ENCODE measurements at places on chromosomes 12 and 14. TPM values are rescaled to one million over a fixed set of nuclear protein-coding genes. Genes with fewer than 3 reads are reported as not detected.
A peak's percentile ranks its signal among the peaks of the same experiment; 100 is the strongest.

DNA sequence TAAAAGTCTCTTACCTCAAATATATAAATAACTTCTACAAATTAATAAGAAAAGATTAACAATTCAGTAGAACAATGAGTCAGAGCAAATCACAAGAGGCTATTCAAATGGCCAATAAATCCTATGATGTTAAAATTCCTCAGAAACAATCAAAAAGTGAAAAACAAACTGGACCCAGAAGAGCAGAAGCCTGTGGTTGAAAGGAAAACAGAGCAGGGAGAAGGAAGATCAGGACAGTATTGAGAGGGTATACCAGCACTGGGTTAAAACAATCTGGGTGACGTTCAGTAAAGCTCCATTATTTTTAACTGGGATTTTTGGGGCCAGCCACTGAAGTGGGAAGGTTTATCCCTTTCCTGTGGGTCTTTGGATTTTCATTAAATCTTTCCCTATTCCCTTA is 39.7 kb upstream of the PCED1B start:
- DNase-seq = no peak

DNA sequence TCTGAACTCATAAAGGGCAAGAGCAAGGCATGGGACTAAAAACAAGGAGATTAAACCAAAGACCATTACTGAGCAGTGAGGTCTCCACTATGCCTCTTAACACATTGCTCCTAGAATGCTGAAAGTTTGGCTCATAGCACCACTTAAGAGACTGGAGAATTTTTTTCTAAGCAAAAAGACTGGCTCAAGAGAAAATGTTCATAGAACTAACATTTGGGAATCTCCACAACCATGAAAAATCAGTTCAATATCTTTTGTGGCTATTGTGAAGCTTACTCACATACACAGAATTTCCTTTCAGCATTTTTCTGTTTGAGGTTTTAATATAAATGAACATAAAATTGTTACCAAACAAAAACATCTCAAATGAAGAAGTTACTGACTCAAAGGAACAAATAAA is 255.8 kb downstream of the CCDC91 start:
- DNase-seq = no peak

LALBA gene
- polyA plus RNA-seq = not detected

KCNJ8 gene
- polyA plus RNA-seq = not detected

- no peak for DNase-seq
Measured at GRCh38 chr12:46386877-46387629, 14.5 kb upstream of the SLC38A2 start.

SCARB1 gene
- 122 TPM for polyA plus RNA-seq

GRCh38 chr14:37056473-37056872 is 115.9 kb downstream of the SLC25A21 start:
- peak; percentile 21 for DNase-seq

ZNF641 gene
- polyA plus RNA-seq = 4.8 TPM

DNA sequence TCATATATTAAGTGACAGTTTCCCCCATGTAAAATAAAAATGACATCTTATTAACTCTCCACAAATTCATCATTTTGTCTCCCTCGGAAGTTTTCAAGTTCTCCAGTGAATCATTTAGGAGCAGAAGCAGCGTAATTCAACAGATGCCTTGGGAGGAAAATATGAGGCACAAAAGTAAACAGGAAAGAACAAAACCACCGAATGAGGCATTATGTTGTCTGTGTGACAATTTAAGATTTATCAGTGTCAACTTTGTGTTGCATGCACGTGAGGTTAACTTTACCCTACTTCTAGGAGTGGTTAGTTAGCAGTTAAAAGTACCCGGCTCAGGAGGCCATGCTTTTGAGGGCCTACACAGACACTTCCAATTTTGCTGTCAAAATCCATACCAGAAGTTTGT is 258.6 kb downstream of the IPO8 start:
- DNase-seq = no peak

SLCO1B1 gene
- polyA plus RNA-seq = not detected

DNA sequence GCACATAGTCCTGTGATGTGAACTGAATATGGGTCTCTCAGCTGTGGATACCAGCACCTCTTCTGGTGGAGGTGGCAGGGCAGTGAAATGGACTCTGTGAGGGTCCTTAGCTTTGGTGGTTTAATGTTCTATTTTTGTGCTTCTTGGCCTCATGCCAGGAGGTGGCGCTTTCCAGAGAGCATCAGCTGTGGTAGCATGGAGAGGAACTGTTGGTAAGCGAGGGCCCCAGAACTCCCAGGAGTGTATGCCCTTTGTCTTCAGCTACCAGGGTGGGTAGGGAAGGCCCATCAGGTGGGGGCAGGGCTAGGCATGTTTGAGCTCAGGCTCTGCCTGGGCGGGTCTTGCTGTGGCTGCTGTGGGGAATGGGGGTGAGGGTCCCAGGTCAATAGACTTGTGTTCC is 241.7 kb downstream of the AEBP2 start:
- no peak for DNase-seq

- no peak for DNase-seq
Measured at GRCh38 chr14:22178333-22178839, 410.6 kb downstream of the DAD1 start.

- no peak for DNase-seq
Measured at GRCh38 chr14:59829469-59830337, 40.9 kb downstream of the RTN1 start.

GRCh38 chr12:7017870-7018349 is 366 bp downstream of the LPCAT3 start:
- no peak for DNase-seq

RPL10L gene
- polyA plus RNA-seq = not detected

DNA sequence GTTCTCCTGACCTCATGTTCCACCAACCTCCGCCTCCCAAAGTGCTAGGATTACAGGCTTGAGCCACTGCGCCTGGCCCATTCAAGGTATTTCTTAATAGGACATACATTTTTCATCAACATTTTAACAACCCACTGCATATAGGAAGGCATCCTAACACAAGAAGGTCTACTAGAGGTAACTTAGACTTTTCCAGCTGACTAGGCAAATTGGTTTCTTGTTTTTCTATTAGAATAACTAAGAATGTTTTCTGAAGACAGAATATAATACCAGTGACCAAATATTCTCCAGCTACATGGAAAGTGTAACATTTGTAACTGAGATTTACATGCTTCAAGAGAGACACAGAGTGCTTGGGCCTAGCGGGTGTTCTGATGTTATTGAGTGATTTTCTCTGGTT is 14.2 kb upstream of the PRB4 start:
- no peak for DNase-seq

- DNase-seq = peak; percentile 92
Measured at GRCh38 chr12:13390381-13390861, 193.9 kb downstream of the EMP1 start.

SRRM4 gene
- polyA plus RNA-seq = not detected

DNA sequence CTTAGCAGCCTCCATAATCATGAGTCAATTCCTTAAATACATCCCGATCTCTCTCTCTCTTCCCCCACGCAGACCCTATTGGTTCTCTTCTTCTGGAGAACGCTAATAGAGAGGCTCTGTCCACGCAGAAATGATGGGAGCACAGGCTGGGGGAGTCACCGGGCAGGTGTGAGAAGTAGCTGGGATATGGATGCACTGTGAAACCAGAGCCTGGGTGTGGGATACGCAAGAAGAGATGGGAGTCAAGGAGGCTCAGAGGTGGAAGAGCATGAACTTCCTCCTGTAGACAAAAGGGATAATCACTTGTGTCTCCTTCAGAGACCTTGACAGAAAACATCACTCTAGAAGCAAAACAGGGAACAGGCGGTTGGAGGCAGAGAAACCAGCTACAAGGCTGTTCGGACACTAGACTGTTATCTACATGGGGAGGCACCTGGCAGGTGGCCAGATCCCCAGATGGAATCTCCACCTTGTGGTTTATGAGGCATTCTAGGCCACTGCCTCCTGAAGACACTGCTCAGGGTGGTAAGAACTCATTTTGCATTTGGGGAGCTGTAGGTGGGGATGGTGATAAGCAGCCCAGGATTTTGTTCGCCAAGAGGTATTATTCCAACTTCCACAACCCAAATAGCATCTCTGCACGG is 7.2 kb upstream of the SELPLG start:
- peak; percentile 40 for DNase-seq

DNA sequence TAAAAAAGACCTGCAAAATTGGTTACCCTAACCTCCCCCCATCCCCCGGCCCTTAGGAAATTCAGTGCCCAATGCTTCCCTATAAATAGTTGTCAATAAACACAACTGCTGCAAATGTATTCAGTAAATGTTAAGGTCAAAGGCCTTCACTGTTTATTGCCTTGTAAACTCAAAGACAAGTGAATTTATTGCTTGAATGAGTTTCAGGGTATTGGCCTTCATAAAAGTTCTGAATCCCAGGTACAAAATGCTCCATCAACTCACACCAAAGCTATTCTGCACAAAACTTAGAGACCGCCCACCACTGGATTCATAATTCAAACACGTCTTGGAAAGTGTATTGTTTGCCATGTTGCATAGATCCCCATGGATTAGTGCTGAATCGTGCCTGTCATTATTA is 63.3 kb upstream of the CDKN3 start:
- DNase-seq = no peak

- DNase-seq = peak; percentile 21
Measured at GRCh38 chr12:9925705-9926393, 6.3 kb downstream of the CLEC2A start.

- DNase-seq = no peak
Measured at GRCh38 chr12:65825183-65825506, 862 bp downstream of the HMGA2 start.

- no peak for DNase-seq
Measured at GRCh38 chr12:120093592-120094355, 22.8 kb downstream of the RAB35 start.

WNT5B gene
- polyA plus RNA-seq = 10.4 TPM

FGD4 gene
- 11.1 TPM for polyA plus RNA-seq

DNA sequence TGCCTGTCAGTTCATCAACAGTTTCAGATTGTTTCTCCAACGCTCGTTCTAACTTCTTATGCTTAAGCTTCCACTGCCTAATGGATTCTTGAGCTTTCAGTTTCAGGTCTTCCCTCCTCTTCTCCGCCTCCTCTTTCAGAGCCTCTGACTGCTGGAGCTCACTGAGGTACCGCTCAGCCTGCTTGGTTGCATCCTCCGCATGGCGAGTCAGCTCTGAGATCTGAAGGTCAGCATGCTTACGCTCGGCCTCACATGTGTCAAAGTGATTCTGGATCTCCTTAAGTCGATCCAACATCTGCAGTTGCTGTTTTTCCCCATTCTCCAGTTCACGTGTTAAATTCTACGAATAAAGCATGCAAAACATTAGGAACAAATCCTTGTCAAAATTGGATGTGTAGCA is 148.8 kb downstream of the CEP128 start:
- no peak for DNase-seq

- no peak for DNase-seq
Measured at GRCh38 chr14:95523815-95524448, 7.5 kb upstream of the SYNE3 start.

YEATS4 gene
- 16.9 TPM for polyA plus RNA-seq

- no peak for DNase-seq
Measured at GRCh38 chr14:36702474-36702873, 40.8 kb downstream of the PAX9 start.

- peak; percentile 32 for DNase-seq
Measured at GRCh38 chr12:113310489-113310888, 24.4 kb downstream of the SLC8B1 start.

GRCh38 chr14:94601884-94602391 is 10.3 kb upstream of the SERPINA3 start:
- DNase-seq = peak; percentile 86

SLC17A8 gene
- polyA plus RNA-seq = not detected

- peak; percentile 98 for DNase-seq
Measured at GRCh38 chr12:98644712-98645571, at the start of the genes APAF1 and IKBIP. Gene APAF1, plus strand, starts transcription at chr12:98645290. Its CDS starts 3,070 bp downstream, at chr12:98648360. Gene IKBIP, minus strand, starts transcription at chr12:98644788. Its CDS starts 87 bp downstream, at chr12:98644701.

GRCh38 chr12:75922944-75923642 is 108.5 kb downstream of the PHLDA1 start:
- no peak for DNase-seq

ADAM21 gene
- 0.71 TPM for polyA plus RNA-seq

Measured in mammary epithelial cell (primary cell).